ENCODE measurements at places on chromosomes 4 and X. TPM values are rescaled to one million over a fixed set of nuclear protein-coding genes. Genes with fewer than 3 reads are reported as not detected.

FDCSP gene
- total RNA-seq = not detected

- no peak for DNase-seq
Observed at GRCh38 chr4:19557161-19557560, 694.5 kb upstream of the SLIT2 start.

DNA sequence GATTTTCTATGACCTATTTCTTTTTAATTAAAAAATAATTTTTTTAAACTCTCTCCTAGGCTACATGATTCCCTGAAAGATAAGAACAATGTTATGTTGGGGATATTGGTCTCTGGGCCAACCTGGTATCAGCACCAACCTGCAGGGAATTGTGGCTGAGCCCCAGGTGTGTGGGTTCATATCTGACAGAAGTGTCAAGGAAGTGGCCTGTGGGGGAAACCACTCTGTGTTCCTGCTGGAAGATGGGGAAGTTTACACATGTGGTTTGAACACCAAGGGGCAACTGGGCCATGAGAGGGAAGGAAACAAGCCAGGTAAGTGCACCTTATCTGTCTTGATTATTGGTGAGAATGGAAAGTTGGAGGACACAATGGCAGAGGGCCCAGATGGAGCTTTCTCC is 13.5 kb downstream of the HERC3 start:
- peak; percentile 16 for DNase-seq

DNA sequence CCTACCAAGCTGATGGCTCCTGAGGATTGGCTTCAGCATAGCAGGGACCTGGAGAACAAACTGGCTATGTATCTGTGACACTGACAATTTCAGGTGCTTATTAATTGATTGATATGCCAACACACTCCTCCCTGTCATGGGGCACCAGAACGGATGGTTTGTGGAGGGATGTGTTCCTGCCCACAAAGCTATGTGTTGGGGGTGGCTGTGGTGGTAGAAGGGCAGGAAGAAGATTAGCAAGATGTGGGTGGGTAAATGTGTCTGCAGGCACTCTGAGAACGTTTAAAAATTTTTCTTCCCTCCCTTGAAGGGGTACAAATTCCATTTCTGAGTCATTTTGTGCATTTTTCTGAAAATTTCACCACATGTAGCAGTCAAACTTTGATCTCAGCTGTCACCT is 55.0 kb upstream of the SCML1 start:
- no peak for DNase-seq

RNF128 gene
- 37.5 TPM for total RNA-seq

ZFX gene
- total RNA-seq = 46.2 TPM
